ENCODE measurements at places on chromosomes 11 and 22.

GRCh38 chr11:88398791-88399570, 61.4 kb upstream of the CTSC start:
- no peak for DNase-seq

- DNase-seq, result no peak
Observed at GRCh38 chr22:33601062-33601461, 319.2 kb downstream of the LARGE1 start.

GRCh38 chr11:12543596-12544415, 130.4 kb upstream of the TEAD1 start:
- no peak for DNase-seq

DNA sequence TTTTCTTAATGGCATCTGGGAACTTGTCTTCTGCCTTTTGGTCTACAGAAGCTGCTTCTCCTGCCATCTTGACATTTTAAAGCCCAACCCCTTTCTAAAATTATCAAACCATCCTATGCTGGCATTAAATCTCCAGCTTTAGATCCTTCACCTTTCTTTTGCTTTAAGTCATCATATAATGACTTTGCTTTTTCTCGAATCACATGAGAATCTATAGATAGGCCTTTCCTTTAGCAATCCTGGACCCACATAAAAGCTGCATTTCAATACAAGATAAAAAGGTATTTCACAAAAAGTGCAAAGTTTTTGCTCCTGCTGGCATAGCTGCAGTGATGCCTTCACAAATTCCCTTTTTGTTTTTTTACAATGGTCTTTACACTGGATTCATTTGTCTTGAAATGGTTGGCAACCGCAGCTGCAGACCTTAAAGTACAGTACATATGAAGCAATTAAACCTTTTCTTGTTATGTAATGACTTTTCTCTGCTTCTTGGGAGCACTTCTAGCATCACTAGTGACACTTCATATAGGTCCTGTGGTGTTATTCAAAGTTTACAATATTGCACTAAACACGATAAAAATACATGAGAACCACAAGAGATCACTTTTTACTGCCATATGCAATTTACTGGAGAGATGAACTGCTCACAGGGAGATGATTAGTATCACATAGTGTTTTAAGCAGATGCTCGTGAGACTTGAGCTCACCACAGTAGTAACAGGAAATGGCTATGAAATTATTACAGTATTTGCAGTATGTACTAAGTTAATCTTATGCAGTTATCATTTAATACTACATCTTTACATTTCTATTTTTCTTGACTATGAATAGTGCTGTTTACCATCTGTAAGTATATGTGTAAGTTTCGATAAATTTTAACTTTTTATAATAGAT, 41.6 kb downstream of the ACER3 start:
- DNase-seq, result no peak

GRCh38 chr11:127182586-127183203, 182.1 kb upstream of the KIRREL3 start:
- no peak for DNase-seq

Data from GM12878 (cell line).